Renal cortical epithelial cell (primary cell): ENCODE measurements at places on chromosomes 2 and 18. TPM values are rescaled to one million over a fixed set of nuclear protein-coding genes. Genes with fewer than 3 reads are reported as not detected.

Gene PARD3B
- 5.6 and 16.4 TPM in 2 replicates for total RNA-seq

Gene SLC9A4
- total RNA-seq: 0.40 and 7.6 TPM in 2 replicates

Gene UGT1A1
- total RNA-seq: 1.2 and 6.2 TPM in 2 replicates

Gene LRRC30
- total RNA-seq: not detected in 2 replicates

Gene CHST10
- total RNA-seq: 11.3 and 18.2 TPM in 2 replicates

Gene ARID5A
- 3.3 and 6.6 TPM in 2 replicates for total RNA-seq

Gene UPP2
- total RNA-seq: 0.25 TPM in 1 of 2 replicates, not detected in the other

Gene PTPN18
- 9.2 and 32.4 TPM in 2 replicates for total RNA-seq

Gene DRC1
- total RNA-seq: 0.25 TPM in 1 of 2 replicates, not detected in the other

Gene STON1
- total RNA-seq: 1.0 and 6.8 TPM in 2 replicates

Gene POTEI
- not detected in 2 replicates for total RNA-seq

Gene C2orf81
- total RNA-seq: 1.4 and 3.9 TPM in 2 replicates

Gene OTOF
- under 0.01 and 0.15 TPM in 2 replicates for total RNA-seq

Gene ZNF385B
- total RNA-seq: 1.1 TPM in 1 of 2 replicates, not detected in the other

Gene GAL3ST2
- total RNA-seq: 0.17 and 0.70 TPM in 2 replicates

Gene LPIN1
- 33.8 and 39.9 TPM in 2 replicates for total RNA-seq

Gene POTEE
- total RNA-seq: not detected in 2 replicates

Gene PROKR1
- total RNA-seq: not detected in 2 replicates

Gene OSBPL6
- total RNA-seq: 2.3 and 2.5 TPM in 2 replicates

Gene TCF7L1
- total RNA-seq: 0.52 and 1.4 TPM in 2 replicates

Gene KLHL41
- 0.35 TPM in 1 of 2 replicates, not detected in the other for total RNA-seq

Gene DBI
- total RNA-seq: 103 and 126 TPM in 2 replicates

Gene ZNF521
- total RNA-seq: under 0.01 and 1.3 TPM in 2 replicates

Gene REG1B
- not detected in 2 replicates for total RNA-seq

Gene HRH4
- total RNA-seq: 0.05 TPM in 1 of 2 replicates, not detected in the other

Gene IL36G
- total RNA-seq: not detected in 2 replicates

Gene CNDP1
- under 0.01 and 0.05 TPM in 2 replicates for total RNA-seq

Gene NAT8
- 0.69 and 14.4 TPM in 2 replicates for total RNA-seq

Gene BMP10
- not detected in 2 replicates for total RNA-seq

Gene TEKT4
- 0.10 TPM in 1 of 2 replicates, not detected in the other for total RNA-seq

Gene KATNAL2
- 0.52 and 10.3 TPM in 2 replicates for total RNA-seq

Gene DSG4
- total RNA-seq: not detected in 2 replicates

Gene NT5C1B
- not detected in 2 replicates for total RNA-seq

Gene TUBB8B
- total RNA-seq: not detected in 2 replicates

Gene CXCR1
- not detected in 2 replicates for total RNA-seq

Gene SCYGR8
- not detected in 2 replicates for total RNA-seq

Gene GATA6
- 0.35 and 0.45 TPM in 2 replicates for total RNA-seq

Gene GALNT14
- total RNA-seq: 93.3 and 151 TPM in 2 replicates

Gene EML6
- total RNA-seq: 1.6 and 1.7 TPM in 2 replicates

Gene SCN7A
- under 0.01 and 1.8 TPM in 2 replicates for total RNA-seq

Gene ACMSD
- total RNA-seq: 3.3 and 21.7 TPM in 2 replicates

Gene CHRNG
- not detected in 2 replicates for total RNA-seq
